ENCODE measurements at places on chromosomes 2 and 18.

DNA sequence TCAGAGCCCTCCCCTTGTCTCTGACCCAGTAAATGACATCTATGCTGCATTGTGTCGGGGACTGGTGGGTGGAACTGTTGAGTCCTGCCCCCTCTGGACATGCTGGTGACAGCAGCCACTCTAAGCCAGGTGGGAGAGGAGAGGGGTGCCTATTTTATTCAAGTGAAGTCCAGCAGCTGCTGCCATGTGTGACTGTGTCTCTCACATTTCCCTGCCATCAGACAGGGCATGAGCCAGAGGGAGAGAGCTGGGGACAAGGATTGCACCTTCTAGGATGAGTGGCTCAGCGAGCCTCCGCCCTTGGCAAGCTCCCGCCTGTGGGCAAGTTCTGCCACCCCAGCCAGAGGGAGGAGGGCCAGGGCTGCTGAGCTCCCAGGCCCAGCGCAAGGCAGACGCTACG is 13.7 kb downstream of the NGEF start:
- no peak for DNase-seq

DNA sequence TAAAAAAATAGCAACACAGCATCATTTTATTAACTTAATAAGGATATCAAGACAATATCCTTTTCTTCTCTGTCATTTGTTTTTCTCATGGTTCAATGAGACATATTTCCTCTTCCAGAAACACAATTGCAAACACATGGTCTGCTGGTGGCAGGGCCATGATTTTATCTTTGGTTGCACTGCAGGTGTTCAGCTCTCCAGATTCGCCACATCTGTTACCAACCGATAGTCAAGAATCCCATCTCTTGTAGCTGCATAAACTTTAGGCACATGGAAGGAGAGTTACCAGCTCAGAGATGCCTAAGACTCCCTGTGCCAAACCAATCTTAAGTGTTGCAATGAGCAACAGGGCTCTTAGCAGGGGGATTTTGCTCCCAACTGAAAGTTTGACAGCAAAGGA is 1303.2 kb upstream of the CELF4 start:
- no peak for DNase-seq

DNA sequence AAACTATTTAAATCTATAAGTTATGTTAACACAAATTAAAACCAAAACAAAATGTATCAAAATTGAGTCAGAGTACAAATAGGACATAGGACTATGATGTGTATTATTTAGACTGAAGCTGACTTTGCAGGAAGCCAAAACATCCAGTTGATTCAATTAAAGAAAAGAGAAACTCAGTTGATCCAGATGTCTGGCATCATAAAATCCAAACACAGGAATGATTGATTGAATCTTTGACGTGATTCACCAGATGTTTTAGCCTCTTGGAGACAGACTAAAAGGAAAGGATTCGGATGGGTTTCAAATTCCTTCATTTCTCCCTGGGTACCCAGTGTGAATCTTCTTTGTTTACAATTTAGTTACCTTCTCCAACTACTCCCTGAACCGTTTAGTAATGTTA is 272.9 kb downstream of the IRS1 start:
- no peak for DNase-seq

DNA sequence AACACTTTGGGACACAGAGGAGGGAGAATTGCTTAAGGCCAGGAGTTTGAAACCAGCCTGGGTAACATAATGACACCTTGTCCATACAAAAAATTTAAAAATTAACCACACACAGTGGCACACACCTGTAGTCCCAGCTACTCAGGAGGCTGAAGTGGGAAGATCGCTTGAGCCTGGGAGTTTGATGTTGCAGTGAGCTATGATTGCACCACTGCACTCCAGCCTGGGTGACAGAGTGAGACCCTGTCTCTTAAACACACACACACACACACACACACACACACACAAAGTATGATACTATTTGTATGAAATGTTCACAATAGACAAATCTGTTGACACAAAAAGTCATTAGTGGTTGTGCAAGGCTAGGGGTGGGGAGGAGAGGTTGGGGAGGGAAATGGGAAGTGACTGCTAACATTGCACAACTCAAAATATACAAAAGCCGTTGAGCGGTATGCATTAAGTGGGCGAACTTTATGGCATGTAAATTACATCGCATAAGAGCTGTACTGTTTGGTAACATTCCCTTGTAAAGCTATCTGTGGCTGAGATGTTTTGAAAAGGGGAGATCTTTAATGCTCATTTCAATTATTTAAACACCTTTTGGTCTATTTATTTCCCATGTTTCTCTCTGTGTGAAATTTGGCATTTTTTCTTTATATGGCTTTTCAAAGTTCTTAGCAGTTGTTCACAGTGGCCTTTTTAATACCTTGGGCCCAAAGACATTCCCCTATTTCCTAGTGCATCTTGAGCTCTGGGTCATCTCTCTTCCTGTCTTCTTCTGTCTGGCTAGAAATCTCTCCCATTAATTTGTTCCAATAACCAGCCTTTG is 58.9 kb upstream of the ZNF516 start:
- no peak for DNase-seq

DNA sequence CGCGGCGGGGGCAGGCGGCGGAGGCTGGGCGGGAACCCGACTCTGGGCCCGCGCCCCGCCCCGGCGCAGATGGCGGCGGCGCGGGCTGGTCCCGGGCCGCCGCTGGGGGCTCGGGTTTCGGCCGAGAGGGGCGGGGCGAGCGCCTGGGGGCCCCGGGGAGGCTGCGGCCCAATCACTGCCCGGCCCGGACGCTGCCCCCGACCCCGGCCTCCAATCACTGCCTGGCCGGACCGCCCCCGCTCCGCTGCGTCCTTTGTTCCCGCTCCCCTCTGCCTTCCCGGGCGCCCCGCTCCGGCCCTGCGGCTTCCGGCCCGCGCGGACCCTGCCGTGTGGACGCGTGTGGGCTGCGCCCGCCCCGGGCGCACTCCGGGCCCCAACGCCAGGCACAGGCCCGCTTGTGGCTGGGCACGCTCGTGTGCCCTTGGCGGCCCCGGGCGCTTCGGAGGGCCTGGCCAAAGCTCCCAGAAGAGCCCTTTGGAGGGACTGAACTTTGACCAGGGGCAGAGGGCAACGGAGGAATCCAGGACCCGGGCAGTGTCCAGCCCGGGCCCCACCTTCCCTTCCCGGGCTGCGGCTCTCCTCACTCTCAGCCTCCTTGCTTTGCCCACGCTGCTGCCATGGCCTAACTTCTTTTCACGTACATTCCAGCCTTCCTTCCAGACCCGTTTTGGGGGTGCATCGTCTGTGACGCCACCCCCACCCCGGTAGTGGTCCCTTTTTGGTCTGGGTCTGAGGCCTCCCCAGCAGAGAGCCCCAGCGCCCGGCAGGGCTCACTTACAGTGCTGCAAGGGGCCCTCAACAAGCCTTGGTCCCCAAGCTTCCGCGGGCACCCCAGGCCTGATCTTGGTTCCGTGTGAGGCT is 27.1 kb upstream of the PTMA start:
- DNase-seq: peak; percentile 97

DNA sequence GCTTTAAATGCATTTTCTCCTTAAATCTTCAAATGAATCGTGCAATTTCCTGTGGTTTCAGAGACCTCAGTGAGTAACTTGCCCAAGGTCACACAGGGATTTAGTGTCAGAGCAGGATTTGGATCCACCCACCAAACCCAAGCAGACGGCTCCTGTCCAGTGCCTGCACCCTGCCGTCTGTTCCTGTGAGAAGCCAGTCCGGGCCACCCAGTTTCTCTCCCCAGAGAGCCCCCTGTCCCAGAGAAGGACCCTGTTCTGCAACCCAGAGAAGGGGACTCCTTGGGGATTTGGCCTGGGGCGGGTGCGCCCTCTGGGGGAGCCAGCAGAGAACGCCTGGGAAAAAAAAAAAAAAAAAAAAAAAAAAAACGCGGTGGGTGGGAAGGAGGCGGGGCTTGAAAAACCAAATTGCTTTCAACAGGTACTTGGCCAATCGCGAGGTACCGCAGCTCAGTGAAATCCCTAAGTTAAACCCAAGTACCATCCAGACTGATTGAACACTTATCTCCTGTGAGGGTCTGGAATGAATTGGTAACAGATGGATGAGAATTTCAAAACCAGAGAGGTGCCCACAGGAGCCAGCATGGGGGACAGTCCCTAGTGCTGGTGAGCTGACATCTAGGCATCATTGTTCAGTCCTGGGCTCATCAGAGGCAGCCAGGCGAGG is 30.9 kb upstream of the REEP1 start:
- DNase-seq: no peak

- no peak for DNase-seq
Measured at GRCh38 chr2:16663121-16663905, 2.3 kb downstream of the CYRIA start.

- DNase-seq: no peak
Measured at GRCh38 chr2:218259099-218259961, 1.5 kb upstream of the GPBAR1 start.

GRCh38 chr2:96470636-96471035 is 34.5 kb downstream of the NEURL3 start:
- no peak for DNase-seq

DNA sequence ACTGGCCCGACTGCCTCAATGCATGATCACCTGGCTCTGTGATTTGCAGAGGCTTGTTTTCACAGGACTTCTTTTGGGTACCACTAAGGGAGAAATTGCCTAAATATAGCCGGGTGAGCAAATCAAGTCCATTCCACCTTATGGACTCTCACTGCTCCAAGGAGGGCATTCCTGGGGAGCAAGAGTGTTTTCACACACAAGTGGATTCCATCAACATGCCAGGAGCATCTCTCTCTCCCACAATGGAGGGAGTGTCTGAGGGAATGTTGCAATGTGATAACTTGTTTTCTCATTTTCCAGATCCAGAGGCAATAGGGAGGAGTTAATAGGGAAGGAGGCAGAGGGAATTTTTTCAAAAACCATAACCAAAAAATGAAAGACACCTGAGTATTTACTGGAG is 250.7 kb downstream of the SATB2 start:
- no peak for DNase-seq

- no peak for DNase-seq
Measured at GRCh38 chr2:63734510-63734909, 107.2 kb upstream of the UGP2 start.

GRCh38 chr2:159891917-159892730 is 94.1 kb upstream of the CD302 start:
- DNase-seq: no peak

DNA sequence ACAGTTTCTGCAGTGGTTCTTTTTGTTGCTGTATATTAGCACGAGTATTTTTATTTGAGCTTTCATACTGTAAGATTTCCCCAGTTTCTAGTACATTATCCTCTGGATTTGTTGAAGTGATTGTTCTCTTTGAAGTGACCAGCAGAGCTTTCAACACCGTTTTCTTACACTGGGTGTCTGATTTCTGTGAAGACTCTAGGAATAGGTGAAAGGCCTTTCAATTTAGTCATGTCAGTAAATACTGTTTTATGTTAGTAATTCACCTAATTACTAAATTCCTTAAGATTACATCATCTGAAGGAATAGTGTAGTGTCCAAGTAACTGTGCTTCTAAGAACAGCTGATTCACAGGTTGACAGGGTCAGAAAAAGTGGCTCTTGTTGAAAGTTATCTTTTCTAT is 2.3 kb downstream of the PPM1B start:
- DNase-seq: no peak

DNA sequence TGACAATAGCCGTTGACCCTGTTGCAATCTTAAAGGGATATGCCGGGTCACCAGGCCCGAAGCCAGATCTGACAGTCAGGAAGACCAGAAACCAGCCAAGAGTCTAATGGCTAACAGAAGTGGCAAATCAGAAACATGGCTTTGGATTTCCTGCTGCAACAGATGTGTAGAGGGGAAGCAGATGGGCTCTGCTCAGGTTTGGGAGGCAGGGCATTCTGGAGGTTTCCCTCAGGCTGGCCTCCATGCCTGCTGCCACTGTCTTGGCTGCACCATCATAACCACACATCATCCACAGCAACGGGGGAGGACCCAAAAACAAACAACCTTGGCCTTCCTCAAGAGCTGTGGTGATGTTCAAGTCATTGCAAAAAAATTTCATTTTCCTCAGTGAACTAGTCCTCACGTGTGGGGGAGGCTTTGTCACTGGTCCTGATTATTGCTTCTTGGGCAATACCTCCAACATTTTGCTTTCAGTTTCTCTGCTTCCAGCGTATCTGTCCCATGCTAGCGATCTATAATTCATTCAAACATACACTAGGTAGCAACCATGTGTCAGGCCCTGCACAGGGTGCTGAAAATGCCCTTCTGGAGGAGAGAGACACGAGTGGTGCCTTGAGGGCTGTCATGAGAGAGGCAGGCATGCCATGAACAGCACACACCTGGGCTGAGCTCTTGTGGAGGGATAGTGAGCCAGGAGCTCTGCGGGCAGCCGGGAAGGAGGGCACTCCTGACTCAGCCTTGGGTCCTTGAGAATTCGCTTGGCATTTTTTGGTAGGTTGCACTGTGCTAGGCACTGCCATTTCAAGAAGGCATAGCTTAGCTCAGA is 48.2 kb upstream of the LGALSL start:
- no peak for DNase-seq

- DNase-seq: no peak
Measured at GRCh38 chr18:10230072-10230471, 224.4 kb upstream of the APCDD1 start.

- DNase-seq: no peak
Measured at GRCh38 chr18:3624935-3625741, 175.2 kb downstream of the TGIF1 start.

DNA sequence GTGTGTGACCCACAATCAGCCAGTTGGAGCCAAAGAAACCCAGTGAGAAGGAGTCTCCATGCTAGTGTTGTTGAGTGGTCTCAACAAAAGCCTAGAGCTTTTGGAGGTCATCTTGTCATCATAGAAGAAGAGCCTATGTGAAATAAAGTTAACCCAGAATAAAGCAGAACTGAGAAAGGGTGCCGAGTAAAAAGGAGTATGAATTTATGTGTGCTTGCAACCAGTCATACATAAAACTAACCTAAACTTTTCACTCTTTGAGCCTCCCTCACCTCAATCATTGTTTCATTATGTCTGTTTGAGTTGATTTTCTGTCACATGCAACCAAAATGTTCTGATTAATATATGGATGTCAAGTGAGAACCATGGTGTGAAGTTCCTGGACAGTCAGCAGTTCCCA is 599.3 kb upstream of the ZEB2 start:
- DNase-seq: no peak

GRCh38 chr2:83582589-83582988 is 876.5 kb downstream of the SUCLG1 start:
- no peak for DNase-seq

- DNase-seq: peak; percentile 28
Measured at GRCh38 chr2:148614014-148614321, 30.6 kb upstream of the EPC2 start.

- no peak for DNase-seq
Measured at GRCh38 chr18:9619545-9619944, 5.2 kb upstream of the PPP4R1 start.

DNA sequence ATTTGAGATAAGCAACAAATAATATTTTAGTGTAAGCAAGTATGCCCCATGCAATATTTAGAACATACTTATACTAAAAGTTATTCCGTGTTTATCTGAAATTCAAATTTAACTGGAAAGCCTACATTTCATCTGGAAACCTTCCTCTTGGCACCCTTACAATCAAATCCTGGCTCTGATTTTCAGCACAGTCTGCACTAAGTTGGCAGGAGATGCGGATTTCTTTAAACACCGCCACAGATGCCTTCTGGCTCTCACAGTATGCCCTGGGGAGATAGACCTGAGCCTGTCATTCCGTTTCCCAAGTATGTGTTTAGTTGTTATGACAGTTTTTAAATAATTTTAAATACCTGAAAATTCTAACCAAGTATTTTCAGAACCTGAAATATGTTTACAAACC is 7.3 kb upstream of the MLPH start:
- DNase-seq: no peak

GRCh38 chr18:58738322-58738721 is 67.1 kb downstream of the MALT1 start:
- DNase-seq: no peak
